ENCODE measurements at places on chromosomes 16 and 17.
A peak's percentile ranks its signal among the peaks of the same experiment; 100 is the strongest.

- DNase-seq = no peak
Measured at GRCh38 chr16:8679151-8679550, 4.7 kb downstream of the ABAT start.

DNA sequence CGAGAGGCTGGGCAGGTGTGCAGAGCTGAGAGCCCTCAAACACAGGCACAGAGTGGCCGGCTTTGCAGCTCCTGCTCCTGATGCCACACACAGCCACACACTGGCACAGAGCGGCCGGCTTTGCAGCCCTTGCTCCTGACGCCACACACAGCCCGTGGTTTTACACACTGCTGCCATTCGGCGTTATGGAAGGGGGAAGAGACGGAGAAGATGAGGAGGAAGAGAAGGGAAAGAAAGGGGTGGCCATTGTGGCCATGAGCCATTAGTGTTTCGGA lies 26.8 kb downstream of the WSCD1 start:
- DNase-seq = no peak

DNA sequence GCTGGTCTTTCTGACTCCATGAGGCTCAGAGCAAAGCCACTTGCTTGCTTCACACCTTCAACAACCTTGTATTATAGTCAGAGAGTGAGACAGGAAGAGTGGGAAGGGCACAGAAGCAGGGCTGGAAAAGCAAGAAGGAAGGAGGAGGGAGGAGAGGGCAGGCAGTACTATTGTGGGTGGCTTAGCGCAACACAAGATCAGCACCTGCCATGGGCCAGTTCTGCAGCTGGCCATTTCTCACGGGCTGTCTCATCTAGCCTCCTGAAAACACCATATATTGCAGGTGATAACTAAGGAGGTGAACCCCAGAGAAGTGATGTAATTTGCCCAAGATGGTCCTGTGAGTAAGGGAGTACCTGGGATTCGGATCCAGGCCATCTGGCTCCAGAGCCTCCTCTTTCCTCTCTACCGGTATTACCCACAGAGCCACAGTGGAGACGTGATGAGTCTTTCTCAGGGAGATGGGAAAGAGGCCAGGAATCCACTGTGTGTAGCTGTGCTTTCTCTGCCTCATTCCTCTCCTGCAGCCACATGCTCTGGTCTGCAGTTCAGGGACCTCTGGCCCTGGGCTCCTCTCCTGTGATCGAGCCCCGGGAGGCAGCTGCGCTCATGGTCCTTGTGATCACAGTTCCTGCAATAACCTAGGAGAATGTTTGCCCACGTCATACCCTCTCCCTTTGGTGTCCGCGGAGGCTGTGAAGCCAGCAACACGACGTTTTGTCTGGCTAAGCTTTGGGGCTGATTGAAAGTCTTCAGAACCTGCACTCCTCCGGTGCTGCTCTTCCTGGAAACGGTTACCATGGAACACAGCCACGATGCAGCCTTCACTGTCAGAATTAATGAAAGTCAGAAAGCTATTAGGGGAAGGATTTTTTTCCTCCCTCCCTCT lies 178.1 kb upstream of the CCL2 start:
- no peak for DNase-seq

DNA sequence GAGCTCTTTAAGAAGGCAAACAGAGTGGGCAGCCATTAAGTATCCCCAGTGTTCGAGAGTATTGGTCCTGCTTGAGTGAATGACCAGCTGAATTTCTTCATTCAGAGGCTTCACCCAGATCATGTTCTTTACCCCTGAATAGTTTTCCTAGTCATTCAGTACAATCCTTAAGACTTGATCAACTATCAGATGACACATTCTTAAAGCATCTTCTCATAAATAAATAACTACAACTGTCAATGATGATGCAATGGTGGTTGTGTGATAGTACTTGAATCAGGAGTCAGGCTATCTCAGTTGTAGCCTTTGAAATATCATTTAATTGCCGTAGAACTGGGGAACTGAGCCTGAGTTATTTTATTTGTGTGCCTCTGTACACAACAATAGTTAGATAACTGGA lies 416.8 kb upstream of the CCL2 start:
- no peak for DNase-seq

- DNase-seq = no peak
Measured at GRCh38 chr17:11853321-11854151, 143.7 kb downstream of the ZNF18 start.

- no peak for DNase-seq
Measured at GRCh38 chr17:77634710-77635109, 323.8 kb upstream of the TNRC6C start.

GRCh38 chr16:86577314-86577971 lies 906 bp upstream of the FOXL1 start:
- no peak for DNase-seq

GRCh38 chr16:75038036-75038858 lies 39.4 kb downstream of the ZNRF1 start:
- no peak for DNase-seq

GRCh38 chr16:9008601-9009260 lies 45.0 kb upstream of the USP7 start:
- DNase-seq = peak; percentile 55

- no peak for DNase-seq
Measured at GRCh38 chr16:31301708-31302400, 42.1 kb downstream of the ITGAM start.

- no peak for DNase-seq
Measured at GRCh38 chr17:64357191-64357981, 33.3 kb downstream of the PECAM1 start.

GRCh38 chr17:71057448-71057847 lies 888.1 kb downstream of the KCNJ2 start:
- DNase-seq = no peak

DNA sequence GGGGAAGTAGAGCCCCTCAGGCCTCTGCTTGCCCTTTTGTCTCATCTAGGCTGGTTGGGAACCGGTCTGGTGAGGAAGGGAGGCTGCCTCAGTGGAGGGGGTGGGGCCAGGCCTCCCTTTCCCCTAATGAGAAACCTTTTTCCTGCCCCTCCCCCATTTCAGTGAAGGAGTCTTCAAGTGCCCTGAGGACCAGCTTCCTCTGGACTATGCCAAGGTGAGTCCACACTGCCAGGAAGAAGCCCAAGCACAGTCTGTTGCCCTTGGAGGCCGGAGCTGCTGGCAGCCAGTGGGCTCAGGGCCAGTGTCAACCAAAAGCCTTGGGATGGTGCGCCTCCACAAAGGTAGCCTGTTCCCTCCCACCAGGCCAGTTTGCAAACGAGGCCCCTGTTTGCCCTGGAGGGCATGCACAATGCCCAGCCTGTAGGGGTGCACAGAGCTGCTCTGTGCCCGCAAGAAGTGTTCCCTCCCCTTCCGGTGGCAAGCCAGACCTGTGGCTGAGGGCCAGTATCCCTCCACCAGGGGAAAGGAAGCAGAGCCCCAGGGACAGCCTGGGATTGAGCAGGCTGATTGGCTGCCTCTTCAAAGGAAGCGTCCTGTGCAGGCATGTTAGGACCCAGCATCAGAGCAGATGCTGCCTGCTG lies 3.4 kb downstream of the TRAF4 start:
- DNase-seq = no peak

GRCh38 chr17:39722965-39723848 lies 7.1 kb downstream of the MIEN1 start:
- DNase-seq = no peak

DNA sequence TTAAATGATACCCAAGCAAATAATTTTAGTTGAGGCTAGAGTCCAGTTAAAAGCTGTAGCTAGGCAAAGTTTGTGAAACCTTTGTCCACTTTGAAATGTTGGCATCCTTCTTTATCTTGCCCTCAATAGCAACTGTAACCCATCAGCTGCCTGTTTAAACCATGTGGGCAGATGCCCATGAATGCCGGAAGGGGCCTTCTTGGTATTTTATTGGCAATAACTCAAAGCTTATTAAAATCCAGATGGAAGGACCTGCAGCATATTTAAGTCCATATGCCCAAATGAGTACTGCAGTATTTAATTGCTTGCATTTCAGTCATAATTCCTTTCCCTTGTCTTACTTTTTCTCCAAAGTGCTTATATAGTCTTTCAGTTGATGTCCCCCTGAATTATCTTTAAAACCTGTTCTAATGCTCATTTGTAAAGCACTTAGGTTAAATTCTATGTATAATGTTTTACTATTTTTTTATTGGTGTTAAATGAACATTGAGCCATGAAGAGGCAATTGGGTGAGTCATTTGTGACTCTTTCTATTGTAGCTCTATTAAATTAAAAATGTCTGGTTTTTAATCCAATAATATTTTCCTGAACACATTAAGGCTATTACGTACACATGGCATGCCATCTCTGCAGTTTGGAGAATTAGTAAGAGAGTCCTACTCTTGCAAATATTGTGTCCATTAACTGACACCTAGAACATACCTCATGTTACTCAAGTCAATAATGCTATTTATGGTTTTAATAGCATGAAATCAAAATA lies 225.3 kb downstream of the KCNJ2 start:
- no peak for DNase-seq

DNA sequence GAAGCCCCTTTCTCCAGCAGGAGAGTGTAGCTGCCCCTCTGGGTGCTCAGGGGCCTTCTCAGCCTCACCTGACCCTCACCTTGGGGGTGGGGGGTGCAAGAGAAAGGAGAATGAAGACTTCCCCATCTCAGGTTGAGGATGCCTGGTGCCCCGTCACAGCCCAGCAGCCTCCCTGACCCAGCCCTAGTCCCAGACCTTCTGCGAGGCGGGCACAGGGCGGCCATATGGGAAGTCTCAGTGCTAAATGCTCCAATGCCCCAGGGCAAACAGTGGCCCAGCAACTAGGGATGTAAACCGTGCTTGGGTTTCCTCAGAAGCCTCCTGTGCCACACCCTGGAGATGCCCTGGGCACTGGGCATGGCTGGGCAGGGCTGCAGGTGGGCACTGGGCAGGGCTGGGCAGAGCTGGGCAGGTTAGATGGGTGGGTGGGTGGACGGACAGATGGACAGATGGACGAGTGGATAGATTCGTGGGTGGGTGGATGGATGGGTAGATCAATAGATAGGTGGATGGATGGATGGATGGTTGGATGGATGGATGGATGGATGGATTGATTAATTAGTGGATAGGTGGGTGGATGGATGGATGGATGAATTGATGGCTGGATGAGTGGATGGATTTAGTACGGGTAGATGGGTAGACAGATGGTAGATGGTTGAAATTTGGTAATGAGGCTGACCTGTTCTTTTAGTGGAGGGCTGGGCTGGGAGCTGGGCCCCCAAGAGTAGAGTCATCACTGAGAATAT lies 16.8 kb downstream of the TPSD1 start:
- DNase-seq = no peak

- no peak for DNase-seq
Measured at GRCh38 chr17:37488009-37488604, 1.6 kb upstream of the DUSP14 start.

DNA sequence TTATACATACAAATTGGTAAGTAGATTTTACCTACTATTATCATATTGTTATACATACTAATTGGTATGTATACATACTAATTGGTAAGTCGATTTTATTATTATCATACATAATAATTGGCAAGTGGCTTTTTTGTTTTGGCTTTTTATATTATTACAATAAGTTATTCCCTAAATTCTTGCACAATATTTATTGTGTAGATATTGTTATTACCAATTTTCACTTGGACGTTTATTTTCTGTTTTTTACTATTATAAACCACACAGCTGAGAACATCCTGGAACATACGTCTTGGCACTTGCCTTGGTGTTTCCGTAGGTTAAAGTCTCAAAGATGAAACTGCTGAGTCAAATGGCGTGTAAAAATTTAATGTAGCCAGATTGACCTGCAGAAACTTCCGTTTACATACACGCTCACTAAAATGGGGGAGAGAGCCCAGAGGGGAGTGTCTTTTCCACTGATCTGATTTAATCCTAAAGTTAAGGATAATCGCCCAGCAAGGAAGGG lies 18.9 kb downstream of the GNGT2 start:
- no peak for DNase-seq

DNA sequence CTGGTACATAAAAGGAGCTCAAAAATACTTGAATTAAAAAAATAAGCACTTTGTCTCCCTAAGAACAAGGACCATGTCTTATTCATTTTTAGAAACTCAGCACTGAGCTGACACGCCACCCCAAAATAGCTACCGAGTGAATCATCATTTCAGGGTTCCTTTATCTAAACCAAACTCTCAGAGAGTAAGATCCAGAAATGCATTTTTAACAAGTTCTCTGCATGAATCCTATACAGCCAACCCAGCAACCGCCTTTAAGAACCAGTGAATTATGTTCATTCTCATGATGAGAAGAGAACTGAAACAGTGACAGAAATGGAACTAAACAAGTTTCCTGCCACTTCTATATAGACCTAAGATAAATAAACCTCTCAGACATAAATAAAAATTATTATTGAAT lies 8.7 kb downstream of the C16orf87 start:
- peak; percentile 17 for DNase-seq

DNA sequence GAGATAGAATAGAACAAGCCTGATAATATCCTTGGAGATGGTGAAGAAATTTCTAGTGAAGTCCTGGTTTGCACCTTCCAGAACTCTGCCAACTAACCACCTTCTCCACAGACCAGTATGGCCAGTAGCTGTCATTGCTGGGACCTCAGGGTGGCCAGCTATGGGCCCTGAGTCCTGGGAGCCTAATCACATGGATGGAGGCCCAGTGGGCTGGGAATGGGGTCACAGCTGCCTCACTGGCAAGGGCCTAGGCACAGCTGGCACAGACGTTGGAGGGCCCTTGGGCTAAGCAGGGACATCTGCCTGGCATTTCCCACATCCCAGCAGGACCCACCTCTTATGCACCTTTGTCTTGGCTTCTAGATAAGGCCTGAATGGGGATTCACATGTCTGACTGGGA lies 7.6 kb upstream of the WNT3 start:
- DNase-seq = no peak

DNA sequence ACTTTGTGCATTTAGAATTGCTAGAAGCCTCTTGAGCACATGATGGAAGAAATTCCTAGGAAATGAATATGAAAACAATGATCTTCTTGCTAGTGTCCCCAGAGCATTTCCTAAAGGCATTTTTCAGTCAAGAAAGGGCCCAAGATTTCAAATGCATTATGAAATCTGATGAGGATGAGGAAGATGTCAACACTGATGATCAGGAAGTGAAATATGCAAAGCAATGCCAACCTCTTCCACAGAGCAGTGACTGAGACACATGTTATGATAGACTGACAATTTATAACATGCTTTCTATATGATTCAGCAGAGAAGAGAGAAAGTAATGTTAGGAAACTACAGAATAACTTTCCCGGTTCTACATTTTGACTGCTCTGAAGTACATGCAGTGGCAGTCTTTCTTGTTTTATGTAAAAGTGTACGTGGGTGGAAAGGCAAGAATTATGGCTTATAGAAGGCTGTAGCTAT lies 859.1 kb upstream of the GOT2 start:
- no peak for DNase-seq

- DNase-seq = no peak
Measured at GRCh38 chr16:84266451-84266850, 26.6 kb upstream of the KCNG4 start.

- DNase-seq = no peak
Measured at GRCh38 chr16:20137194-20137593, 63.5 kb upstream of the GPR139 start.

- no peak for DNase-seq
Measured at GRCh38 chr16:69906838-69907401, 44.2 kb upstream of the CLEC18A start.

GRCh38 chr16:6048017-6048416 lies 950.4 kb upstream of the EEF2KMT start:
- no peak for DNase-seq
